Left lung (tissue), 14 donors: ENCODE measurements at places on chromosomes 2 and 18.
A peak's percentile ranks its signal among the peaks of the same experiment; 100 is the strongest.

DNA sequence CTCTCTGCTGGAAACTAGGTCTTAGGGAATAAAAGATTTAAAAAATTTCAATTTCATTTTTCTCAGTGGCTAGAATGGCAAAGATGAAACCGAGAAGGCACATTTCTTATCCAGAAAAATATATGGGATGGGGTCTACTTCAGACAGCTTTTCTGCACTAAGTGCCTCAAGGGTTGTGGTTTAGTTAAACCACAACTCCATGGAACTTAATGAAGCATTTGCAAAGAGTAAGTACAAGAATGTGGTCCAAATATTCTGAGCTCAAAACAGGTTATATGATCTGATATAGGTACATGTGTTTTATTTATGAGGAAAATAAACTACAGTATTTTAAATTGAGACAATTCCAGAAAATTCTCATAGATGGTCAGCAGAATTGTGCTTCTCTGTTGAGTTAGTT, 101.8 kb upstream of the FZD5 start:
- DNase-seq = no peak

- no peak for DNase-seq
Measured at GRCh38 chr2:182951948-182952663, 85.7 kb upstream of the FRZB start.

DNA sequence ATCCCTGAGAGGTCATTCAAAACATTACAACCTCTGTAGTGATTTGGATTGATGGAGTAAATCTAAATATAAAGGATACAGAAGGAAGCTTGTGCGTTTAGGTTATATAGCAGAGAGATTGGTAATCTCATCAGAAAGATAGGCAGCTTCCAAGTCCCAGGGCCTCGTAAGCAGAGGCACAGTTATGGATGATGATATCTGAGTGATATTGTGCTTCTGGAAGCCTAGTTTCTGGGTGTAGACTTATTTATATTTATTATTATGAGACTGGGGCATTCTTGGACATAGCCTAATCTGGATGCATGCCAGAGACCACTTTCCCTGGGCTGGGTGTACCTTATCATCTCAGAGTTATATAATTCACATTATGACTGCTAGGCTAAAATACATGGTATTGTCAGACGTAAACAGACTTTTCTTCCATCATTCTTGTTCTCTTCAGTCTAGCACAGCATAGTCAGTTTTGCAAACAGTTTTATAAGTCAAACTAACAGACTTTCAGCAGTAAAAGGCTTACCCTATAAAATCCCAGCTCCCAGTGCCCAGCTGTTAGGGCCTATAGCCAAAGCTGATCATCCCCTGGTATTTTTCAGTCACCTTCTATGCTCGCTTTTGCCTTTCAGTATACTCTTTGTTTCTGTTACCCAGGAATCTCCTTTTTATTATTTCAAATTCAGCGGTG, 47.9 kb downstream of the RAB3GAP1 start:
- DNase-seq = no peak

- no peak for DNase-seq
Measured at GRCh38 chr2:213162516-213163118, 11.2 kb upstream of the IKZF2 start.

DNA sequence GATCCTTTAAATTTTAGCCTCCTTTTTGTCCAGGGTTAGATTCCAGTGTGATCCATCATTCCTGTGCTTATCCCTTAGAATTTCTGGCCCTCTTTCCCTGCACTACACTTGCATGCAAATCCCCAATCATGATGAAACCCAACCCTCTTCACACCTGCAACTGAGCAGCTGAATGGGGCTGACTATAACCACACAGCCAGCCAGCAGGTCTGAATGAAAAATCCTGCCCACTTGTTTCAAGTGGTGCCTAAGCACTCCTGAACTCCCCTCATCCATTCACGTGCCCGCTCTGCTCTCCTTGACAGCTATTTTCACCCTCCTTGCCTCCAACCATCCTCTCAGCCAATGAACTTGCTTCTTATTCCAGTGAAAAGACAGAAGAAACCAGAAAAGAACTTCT, 80.5 kb upstream of the AFF3 start:
- peak; percentile 61 for DNase-seq

- DNase-seq = no peak
Measured at GRCh38 chr2:190255676-190256075, 64.0 kb downstream of the HIBCH start.

GRCh38 chr18:13218368-13218991, at the start of gene LDLRAD4:
Gene LDLRAD4, plus strand, starts transcription at chr18:13218760.
- DNase-seq = peak; percentile 75

DNA sequence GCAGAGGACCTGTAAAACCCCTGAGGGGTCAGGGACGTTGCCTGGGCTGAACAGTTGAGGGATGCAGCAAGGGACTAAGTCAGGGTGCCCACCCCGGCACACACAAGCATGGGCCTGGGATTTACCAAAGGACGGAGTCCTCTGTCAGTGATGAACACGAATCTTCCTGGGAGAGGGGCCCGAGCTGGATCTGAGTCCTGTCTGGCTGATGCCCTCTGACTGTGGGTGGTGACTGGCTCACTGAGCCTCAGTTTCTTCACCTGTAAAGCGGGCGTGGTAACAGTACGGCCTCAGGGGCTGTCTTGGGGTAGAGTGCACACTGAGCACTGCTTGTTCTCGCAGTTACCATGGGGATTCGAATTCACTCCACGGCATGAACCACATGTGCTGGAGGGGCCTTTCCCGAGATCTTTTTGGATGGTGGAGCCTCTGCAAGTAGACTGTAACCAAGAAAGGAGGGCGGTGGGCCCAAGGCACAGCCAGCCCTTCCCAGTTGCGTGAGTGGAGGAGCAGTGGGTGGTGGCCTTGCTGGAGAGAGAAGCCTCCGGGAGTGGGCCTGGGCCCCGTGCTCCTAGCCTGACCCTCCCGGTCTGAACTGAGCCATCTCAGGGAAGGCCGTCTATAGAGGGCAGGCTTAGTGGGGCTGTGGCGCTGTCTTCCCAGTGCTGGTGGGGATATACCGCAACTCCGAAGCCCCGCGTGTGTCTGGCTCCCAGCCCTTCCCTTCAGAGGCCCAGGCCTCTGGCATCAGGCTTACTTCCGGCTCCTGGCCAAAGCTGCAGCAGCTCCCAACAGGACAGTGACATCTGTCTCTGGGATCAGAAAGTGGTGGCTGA, 130.8 kb upstream of the HS6ST1 start:
- no peak for DNase-seq

DNA sequence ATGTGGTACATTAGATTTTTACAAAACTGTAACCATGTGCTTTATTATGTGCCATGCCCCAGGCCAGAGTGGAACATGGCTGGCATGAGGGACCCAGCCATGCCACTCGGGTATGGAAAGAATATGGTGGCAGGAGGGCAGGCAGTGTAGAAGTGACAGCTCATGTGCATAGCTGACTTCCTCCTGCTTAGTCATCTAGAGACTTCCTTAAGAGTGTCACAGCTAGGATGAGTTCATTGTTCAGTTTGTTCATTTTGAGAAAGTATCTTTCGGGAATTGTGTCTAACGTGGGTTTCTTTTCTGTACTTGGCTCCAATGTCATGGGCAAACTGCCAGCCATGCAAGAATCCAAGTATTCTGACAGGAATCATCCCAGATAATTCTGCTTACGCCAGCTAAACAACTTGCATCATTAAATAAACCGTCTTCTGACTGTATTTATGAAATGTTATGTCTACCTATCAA, 94.3 kb upstream of the ITGB6 start:
- peak; percentile 72 for DNase-seq

DNA sequence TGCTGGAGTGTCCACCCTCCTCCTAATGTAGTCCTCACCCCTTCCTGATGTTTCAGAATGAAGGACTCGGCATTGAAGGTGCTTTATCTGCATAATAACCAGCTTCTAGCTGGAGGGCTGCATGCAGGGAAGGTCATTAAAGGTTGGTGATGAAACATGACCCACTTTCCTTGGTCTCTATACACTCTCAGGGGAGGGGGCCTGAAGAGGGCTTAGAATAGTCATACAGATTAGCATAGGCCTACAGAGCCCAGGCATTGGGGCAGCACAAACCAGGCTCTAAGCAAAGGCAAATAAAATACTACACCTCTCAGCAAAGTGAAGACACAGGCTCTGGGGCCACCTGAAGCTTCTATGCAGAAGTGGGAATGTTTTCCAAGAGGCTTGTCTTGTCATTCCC, 1.8 kb downstream of the IL36RN start:
- DNase-seq = no peak

DNA sequence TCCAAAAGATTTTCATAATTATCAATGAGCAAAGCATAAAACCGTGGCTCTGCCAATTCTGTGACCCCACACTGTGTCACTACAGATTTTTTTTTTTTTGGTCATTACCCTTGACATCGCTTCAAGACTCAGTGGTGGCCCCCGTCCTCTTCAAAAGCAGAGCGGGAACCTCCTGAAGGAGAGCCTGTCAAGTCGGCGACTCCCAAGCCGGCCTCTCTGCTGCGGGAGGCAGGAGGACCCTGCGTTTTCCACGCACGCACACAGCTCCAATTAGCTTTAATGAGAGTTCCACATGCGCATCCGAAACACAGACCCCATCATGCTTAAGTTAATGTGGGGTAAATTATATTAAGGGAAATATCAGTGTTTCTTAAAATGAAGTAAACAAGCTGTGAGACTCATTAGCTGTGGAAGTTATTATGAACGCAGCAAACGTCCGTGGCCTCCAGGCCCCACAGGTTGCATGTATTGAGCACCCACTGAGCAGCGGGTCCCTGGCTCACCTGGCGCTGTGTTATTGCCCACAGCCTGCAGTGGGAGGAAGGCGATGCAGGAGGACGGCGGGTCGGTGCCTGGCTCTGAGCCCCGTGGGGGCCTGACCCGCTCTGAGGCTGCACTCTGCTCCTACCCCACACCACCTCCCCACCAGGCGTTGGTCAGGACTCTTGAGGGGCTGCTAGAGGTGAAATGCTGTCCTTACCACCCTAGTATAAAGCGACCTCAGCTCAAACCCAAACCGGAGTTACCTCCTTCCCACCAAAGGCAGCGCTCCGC, 181.0 kb upstream of the SALL3 start:
- peak; percentile 68 for DNase-seq

GRCh38 chr2:58543442-58543841, 302.3 kb upstream of the FANCL start:
- no peak for DNase-seq

DNA sequence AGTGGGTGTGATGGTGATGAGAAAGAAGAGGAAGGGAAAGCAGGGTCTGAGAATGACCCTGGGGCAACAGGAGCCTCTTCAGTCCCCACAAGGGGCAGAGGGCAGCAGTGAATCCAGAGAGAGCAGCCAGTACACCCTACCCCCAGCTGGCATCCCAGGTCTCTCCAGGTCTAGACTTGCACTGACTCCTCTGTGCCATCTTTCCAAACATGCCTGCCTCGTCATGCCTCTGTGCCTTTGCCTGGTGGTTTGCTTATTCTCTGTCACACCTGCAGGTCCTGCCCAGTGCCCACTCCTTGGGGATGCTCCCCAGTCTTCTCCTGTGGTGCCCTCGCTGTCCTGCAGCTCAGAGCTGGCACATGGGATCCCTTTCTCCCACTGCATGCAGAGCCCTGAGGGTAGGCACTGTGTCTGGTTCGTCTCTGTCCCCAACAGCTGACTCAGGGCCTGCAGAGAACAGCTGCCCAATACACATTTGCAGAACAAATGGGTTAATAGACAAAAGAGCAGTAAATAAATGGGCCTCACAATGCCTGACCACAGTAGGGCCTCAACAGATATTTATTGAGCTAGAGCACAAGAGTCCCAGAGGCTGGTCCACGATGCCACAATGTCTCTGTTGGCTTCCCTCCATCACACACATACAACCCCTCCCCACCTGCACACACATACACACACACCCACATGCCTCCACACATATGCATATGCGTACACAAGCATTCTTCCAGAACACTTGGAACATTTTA, 89.8 kb downstream of the HS1BP3 start:
- peak; percentile 12 for DNase-seq

- DNase-seq = no peak
Measured at GRCh38 chr2:120908314-120908975, 172.8 kb downstream of the GLI2 start.
